ENCODE measurements at places on chromosomes 5 and 9.

- DNase-seq: no peak
These were observed 27.1 kb upstream of the ACTBL2 start for GRCh38 chr5:57509501-57510260.

DNA sequence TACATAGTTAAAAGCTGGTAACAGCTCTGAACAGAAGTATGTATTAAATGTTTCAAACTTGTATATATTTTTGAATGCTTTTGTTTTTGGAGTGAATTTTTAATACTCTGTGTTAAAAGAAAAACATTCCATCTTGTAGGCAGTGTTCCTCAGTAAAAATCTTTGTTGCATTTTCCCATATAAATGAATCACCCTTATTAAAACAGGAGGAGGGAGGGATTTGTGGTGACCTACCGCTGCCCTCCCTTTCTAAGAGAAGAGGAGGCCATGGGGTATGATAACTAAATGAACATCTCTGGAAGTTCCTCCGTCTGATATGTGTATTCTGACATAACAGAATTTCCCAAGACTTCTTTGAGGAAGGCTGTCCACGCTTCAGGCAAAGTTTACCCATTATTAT is 53.4 kb downstream of the INIP start:
- no peak for DNase-seq

DNA sequence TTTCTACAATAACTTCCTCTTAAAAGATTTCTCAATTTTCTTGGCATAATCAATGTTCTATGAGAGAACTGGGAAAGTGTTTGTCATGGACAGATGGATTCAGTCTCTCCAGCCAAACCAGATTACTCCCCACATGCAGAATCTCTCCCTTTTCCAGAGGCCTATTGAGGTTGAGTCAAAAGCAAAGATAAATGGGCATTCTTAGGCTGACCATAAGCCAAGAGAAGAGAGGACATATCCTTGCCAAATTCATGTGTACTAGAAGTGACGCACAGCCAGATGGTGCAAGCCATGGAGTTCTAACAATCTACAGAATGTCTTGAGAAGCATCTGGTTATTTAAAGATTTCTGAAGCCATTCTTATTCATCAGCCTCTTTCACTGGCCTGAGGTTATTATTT is 2115.0 kb downstream of the MAT2B start:
- no peak for DNase-seq

DNA sequence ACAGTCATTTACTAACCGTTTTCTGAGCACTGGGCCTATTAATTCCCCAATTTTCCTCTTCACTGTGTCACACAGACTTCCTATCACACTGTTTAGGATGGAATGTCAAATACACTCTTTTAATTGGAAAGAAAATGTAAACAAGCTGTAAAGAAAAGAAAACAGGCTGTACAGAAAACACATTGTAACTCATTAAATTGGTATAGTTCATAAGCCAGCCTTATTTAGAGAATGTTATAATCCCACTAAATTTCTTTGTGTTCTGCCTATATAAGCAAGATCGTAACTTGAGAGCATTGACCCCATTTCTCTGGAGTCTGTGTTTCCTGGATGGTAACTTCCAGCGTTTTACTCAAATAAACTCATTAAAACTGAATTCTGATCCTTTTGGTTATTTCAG is 46.5 kb downstream of the TARS1 start:
- no peak for DNase-seq

- DNase-seq: no peak
These were observed 8.9 kb downstream of the LARS1 start for GRCh38 chr5:146173597-146173996.

GRCh38 chr5:122492675-122493074 is 180.6 kb downstream of the SNCAIP start:
- peak; percentile 25 for DNase-seq

- peak; percentile 80 for DNase-seq
These were observed 60.1 kb downstream of the GALNT12 start for GRCh38 chr9:98867429-98868168.

DNA sequence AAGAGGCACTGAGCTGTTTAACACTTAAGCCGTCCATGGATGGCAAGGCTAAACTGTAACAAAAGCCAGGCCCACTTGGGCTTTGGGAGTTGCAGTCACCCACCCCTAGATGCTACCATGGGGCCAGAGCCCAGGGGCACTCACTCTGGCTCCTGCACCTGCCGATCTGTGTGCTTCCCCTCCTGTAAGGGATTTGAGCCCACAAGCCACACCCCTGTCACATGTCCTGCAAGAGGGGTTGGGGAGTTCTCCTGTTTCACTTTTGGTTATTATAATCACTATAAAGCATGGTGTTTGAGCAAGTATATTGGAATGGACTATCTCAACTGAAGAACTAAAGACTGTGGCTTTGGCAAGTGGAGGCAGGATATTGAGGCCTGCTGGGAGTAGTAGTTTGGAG is 14.0 kb upstream of the GPR151 start:
- DNase-seq: no peak

- DNase-seq: peak; percentile 82
These were observed 112.5 kb upstream of the LARP1 start for GRCh38 chr5:154642499-154643245.

GRCh38 chr5:122419142-122419894 is 107.3 kb downstream of the SNCAIP start:
- no peak for DNase-seq
